ENCODE measurements at places on chromosomes 6 and 20.

DNA sequence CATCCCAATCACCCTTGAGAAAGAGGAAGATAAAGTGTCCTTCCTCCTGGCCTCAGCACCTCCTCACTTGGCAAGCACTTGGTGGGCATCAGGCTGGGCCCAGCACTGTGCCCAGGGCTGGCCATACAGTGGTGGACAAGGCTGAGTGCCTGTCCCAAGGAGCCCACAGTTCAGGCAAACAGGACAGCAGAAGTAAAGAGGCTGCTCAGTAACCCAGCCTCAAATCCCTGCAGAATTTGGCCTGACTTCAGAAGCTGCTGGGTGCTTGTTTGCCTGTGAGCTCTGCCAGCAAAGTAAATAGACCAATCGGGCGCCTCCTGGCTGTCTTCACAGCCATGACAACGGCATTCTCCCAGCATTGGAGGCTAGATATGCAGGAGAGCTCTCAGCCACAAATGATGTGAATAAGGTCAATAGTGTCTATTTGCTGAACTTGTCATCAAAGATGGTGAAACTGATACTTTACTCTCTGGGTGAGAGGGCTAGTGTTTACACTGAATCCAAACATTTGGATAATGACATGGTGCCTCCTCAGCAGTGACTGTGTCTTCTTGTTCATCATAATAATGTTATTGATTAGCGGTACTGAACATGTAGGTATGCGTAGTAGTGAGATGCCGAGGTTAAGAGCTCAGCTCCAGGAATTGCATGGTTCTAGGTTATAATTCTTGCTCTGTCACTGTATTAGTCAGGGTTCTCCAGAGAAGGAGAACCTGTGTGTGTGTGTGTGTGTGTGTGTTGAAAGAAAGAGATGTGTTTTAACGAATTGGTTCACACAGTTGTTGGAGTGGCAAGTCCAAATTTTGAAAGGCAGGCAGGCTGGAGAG, 36.9 kb upstream of the FANCE start:
- DNase-seq: peak; percentile 53

GRCh38 chr6:128079021-128079420, 178.2 kb upstream of the THEMIS start:
- no peak for DNase-seq

GRCh38 chr20:18847226-18847755, 33.7 kb downstream of the SCP2D1 start:
- no peak for DNase-seq

DNA sequence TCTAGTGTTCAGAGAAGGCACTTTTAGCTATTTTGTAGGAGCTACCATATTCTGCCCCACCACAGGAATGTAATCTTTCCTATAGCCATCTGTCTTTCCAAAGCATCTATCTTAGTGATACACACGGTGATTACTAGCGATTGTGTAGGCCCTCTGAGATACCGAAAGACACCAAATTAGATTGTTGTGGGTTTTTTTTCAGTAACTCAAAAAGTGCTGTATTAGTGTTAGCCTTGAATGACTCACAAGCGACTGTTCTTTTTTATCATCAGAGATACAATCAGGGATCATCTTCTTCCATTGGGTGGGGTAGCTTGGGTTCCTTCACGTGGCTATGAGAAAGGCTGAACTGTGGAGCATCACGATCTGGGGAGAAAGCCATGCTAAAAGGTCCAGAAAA, 160.2 kb downstream of the MTFR2 start:
- DNase-seq: no peak

GRCh38 chr6:74656453-74656852, 549.4 kb downstream of the COL12A1 start:
- no peak for DNase-seq

- no peak for DNase-seq
Measured at GRCh38 chr6:71082033-71082650, 125.3 kb upstream of the B3GAT2 start.

DNA sequence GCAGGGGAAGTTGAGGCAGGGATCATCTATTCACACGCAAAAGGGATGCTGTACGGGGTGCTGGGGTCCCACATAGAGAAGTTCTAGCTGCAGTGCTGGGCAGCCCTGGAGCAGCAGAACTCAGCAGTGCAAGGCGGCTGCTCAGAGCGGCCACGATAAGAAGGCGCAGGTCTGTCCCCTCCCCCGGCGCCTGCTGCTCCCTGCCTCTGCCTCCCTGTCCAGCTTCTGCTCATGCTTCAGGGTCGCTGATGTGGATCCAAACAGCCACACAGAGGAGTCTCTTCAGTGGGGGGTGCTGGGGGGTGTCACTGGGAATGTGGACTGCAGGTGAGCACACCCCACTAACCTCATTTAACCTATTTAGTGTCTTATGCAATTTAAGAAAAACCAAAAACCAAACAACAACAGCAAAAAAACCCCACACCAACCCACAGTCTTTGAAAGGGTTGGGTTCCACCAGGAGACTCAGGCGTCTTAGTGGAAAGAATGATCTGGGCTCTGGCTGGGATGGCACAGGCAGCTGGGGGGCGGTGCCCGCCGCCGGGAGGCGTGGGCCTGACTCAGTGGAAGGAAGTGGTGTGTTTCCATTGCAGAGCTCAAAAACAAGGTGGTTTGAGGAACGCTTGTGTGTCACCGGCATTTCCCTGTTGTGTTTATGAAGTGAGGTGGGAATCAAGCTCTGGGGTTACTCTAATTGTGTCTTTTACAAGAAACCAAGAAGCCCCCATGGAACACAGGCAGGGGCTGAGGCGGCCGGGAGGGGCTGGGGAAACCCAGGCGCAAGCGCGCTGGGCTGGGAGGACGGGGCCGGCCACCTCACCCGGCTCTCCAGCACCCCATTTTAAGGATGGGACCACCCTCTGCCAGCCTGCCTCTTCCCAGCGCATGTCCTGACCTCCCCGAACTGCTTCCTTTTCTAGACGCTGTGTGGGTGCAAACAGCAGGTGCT, 55.1 kb downstream of the IRF4 start:
- peak; percentile 97 for DNase-seq

Data from activated CD4-positive, alpha-beta memory T cell treated with anti-CD3 and anti-CD28 coated beads for 36 hours (primary cell).